ENCODE measurements at places on chromosomes 7 and 10.

DNA sequence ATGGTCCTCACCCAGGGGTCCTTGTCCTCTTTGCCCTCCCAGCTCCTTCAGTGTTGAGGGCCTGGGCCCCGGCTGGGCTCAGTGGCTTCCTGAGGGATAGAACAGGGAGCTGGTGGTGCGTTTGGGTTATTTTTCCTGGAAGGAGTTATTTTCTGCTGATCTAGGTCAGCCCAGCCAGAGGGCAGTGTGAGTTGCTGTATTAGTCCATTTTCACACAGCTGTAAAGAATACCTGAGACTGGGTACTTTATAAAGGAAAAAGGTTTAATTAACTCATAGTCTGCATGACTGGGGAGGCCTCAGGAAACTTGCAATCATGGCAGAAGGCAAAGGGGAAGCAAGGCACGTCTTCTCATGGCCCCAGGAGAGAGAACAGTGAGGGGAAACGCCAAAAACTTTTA lies 122.4 kb upstream of the PCBD1 start:
- no peak for DNase-seq

GRCh38 chr7:73980206-73980605 lies 47.8 kb upstream of the ELN start:
- DNase-seq, result no peak

DNA sequence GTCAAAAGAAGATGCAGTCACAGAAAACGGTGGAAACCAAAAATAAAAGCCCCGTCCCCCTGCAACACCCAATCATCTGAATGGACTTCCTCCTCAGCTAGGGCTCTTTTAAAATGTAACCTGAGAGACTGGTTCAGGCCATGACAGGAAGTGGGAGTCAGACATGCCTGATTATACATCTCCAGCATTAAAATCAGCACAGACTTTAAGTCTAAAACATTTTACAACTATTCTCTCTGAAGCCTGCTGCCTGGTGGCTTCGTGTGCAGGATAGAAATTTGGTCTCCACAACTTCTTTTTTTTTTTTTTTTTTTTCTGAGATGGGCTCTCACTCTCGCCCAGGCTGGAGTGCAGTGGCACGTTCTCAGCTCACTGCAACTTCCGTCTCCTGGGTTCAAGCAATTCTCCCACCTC lies 30.3 kb downstream of the HACD1 start:
- DNase-seq, result peak; percentile 47

DNA sequence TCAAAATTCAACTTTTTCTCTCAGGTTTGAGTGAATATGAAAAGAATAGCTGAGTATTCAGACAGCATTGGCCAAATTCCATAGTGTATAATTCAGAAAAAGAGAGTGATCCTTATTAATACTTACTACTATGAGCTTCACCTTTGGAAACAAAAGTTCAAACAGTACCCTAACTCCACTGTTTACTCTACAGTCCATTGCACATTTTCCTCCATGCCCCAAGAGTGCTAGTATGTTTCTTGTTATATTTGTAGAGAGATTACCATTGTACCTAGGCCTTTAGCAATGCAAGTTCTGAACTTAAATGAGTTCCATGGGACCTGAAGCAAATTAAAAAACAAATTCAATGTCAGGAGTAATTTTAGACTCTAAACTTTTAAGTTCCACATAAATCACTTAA lies 48.1 kb downstream of the MAGI2 start:
- DNase-seq, result no peak

DNA sequence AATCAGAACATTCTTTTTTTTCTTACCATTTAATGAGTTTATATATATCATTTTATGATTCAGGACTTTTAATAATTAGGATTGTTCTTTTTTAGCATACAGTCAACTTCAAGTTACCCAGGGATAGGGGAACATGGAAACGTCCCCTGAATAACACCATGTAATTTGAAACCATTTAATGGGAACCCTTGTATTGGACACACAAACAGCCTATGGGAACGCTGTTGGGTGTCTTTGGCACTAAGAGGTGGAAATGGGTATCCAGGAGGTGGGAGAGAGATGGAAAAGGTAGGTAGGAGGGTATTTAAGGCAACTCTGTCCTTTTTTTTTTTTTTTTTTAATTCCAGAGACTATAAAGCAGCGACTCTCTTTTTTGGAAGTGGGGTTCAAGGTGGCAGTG lies 2.6 kb downstream of the LUC7L2 start:
- peak; percentile 12 for DNase-seq

GRCh38 chr10:48285710-48286109 lies 11.2 kb upstream of the FRMPD2 start:
- no peak for DNase-seq

DNA sequence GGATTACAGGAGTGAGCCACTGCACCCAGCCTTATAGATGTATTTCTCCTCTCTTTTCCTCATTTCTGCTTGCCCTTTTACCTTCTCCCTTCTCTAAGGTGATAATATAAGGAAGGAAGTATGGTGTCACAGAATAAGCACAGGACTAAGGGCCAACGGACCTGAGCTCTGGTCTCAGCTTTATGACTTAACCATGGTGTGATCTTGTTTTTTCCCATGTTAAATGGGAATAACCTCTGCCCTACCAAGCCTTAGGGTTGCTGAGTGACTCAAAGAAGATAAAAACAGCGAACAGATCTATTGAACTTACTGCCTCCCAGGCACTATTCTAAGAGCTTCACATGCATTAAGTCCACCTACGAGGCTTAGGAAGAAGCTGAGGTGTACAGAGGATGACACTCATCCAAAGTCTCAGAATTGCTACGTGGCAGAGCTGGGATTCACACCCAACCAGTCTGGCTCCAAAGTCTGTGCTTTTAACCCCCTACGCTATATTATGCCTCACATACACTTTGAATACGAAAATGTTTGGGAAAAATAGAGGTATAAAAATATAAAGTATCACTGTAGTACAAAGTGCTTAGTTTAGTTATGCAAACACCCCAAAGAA lies 5.6 kb downstream of the UROS start:
- DNase-seq, result no peak

DNA sequence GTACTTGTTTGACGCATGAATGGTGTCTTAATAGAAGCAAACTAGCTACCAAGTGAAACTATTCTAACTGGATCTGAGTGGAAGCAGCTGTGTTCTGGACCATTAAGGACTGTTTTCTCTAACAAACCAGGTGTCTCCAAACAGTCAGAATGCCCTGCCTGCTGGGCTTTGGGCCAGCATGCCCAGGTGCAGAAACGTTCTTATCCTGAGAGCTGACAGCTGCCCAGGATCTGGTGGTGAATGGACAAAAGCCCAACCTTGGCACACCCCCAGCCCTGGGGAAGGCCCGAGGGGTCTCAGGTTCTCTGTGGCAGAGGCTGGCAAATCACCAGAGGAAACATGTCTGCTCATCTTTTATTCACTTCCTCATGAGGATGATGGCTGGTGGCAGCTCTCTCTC lies 48.2 kb upstream of the LAMB4 start:
- no peak for DNase-seq

- DNase-seq, result peak; percentile 48
Observed at GRCh38 chr7:98372993-98373392, 27.9 kb downstream of the BAIAP2L1 start.

GRCh38 chr10:121536310-121536913 lies 61.8 kb downstream of the FGFR2 start:
- no peak for DNase-seq

- no peak for DNase-seq
Observed at GRCh38 chr7:33845991-33846509, 59.3 kb upstream of the BMPER start.

Data from foreskin fibroblast (primary cell).